ENCODE measurements at places on chromosomes 6 and 20. TPM values are rescaled to one million over a fixed set of nuclear protein-coding genes. Genes with fewer than 3 reads are reported as not detected.
A peak's percentile ranks its signal among the peaks of the same experiment; 100 is the strongest.

GRCh38 chr20:54231036-54231435, 23.1 kb downstream of the PFDN4 start:
- no peak for DNase-seq
- H3K4me1 ChIP-seq: no peaks in the 10 kb centered on the region
- no peak overlapping the region for H3K27ac ChIP-seq

GRCh38 chr6:69937402-69938136, 71.2 kb downstream of the COL19A1 start:
- no peaks in the 10 kb centered on the region for H3K36me3 ChIP-seq
- H3K27ac ChIP-seq: peak overlapping the region; percentile 15
- H3K4me1 ChIP-seq: peaks cover 10% of the 10 kb centered on the region
- H3K4me3 ChIP-seq: no peak overlapping the region
- no peak for DNase-seq

- no peak overlapping the region for H3K27ac ChIP-seq
- H3K36me3 ChIP-seq: no peaks in the 10 kb centered on the region
- no peaks in the 10 kb centered on the region for H3K27me3 ChIP-seq
- no peak overlapping the region for H3K4me3 ChIP-seq
These were observed 26.4 kb upstream of the MCM3 start for GRCh38 chr6:52310932-52311331.

DNA sequence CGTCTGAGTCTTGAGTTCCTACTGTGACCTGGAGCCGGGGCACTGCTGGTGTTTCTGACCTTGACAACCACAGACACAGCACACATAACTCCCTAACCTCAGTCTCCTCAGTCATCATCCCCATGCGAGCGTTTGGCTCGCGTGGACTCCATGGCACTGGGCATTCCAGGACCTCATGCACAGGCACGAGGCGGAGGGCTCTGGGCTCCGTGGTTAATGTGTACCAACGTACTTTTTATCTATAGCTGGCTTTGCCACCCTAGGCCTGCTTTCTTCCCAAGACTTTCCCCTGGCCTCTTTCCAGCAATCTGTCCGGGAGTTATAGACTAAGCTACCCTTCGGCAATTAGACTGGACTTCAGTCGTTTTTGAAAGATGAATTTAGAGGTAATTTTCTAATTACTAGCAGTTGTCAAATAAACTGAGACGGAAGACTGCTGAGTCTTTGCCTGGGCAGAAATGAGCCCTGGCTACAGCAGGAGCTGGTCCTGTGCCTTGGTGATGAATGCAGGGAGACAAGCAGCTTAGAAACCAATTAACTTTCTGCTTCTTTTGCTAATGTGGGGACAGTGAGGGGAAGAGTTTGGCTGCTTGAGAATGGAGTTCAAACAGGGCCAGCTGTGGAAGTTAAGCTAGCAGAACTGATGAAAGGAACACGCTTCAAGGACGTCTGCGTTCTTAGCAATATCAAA, 16.1 kb upstream of the CTCFL start:
- no peak for DNase-seq
- H3K4me1 ChIP-seq: no peaks in the 10 kb centered on the region
- no peaks in the 10 kb centered on the region for H3K36me3 ChIP-seq
- no peaks in the 10 kb centered on the region for H3K27me3 ChIP-seq
- no peak overlapping the region for H3K4me3 ChIP-seq
- no peak overlapping the region for H3K27ac ChIP-seq

GRCh38 chr20:63175038-63175895, 40.7 kb downstream of the YTHDF1 start:
- H3K4me3 ChIP-seq: no peak overlapping the region
- DNase-seq: no peak
- H3K4me1 ChIP-seq: peaks cover 31% of the 10 kb centered on the region
- no peak overlapping the region for H3K27ac ChIP-seq

The PROKR2 gene
- total RNA-seq: not detected

- H3K27me3 ChIP-seq: no peaks in the 10 kb centered on the region
- H3K36me3 ChIP-seq: no peaks in the 10 kb centered on the region
- no peak for DNase-seq
- H3K4me3 ChIP-seq: no peak overlapping the region
- H3K4me1 ChIP-seq: peaks cover 10% of the 10 kb centered on the region
- H3K27ac ChIP-seq: no peak overlapping the region
These were observed 120.4 kb downstream of the KHDC1L start for GRCh38 chr6:73104921-73105320.

DNA sequence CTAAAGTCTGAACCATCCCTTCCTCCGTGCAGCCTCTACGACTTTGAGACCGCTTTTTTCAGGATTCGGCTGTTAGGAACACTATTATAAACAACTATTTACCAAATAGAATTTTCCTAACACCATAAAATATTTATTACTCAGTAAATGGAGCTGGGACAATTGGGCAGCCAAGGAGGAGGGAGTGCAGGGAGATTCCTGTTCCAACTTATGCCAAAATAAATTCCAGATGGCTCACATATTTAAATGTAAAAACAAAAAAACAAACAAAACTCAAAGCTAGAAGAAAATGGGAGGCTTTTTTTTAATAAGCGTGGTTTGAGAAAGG, 48.1 kb downstream of the TCP11 start:
- DNase-seq: no peak
- no peak overlapping the region for H3K4me3 ChIP-seq
- peaks cover 7% of the 10 kb centered on the region for H3K36me3 ChIP-seq
- H3K4me1 ChIP-seq: peaks cover 89% of the 10 kb centered on the region

The TUBB1 gene
- total RNA-seq: not detected

The SPATS1 gene
- not detected for total RNA-seq

The ZBTB46 gene
- 9.9 TPM for total RNA-seq

The LST1 gene
- total RNA-seq: 37.9 TPM

GRCh38 chr20:62739581-62740285, 31.1 kb downstream of the NTSR1 start:
- H3K4me3 ChIP-seq: peak overlapping the region; percentile 34
- H3K4me1 ChIP-seq: no peaks in the 10 kb centered on the region
- no peaks in the 10 kb centered on the region for H3K36me3 ChIP-seq
- H3K27ac ChIP-seq: no peak overlapping the region
- DNase-seq: no peak

DNA sequence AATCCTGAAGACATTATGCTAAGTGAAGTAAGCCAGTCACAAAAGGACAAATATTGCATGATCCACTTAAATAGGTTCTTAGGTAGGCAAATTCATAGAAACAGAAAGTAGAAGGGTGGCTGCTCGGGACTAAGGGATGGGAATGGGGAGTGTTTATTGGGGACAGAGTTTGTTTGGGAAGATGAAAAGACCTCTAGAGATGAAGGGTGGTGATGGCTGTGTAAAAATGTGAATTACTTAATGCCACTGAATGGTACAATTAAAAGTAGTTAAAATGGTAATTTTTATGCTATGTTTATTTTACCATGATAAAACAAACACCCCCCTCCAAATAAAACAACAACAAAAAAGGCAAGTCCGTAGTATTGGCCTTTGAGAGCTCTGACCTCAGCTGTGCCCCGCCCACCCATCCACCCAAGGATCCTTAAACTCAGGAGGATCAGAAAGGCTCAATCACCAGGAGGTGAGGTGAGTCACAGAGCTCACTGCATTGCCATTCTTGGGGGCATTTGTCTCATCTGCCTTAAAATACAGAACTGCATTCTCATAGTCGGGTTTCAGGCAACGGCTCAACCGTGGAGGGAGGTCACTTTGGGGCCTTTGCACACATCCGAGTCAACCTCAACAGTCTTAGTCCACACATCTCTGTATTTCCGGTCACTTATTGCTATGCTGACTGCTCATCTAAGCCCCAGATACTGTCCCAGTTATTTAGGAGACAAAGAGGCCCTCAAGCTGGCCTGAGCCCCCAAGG, 96.7 kb downstream of the SLC22A23 start:
- H3K27me3 ChIP-seq: no peaks in the 10 kb centered on the region
- no peaks in the 10 kb centered on the region for H3K36me3 ChIP-seq
- DNase-seq: no peak
- no peak overlapping the region for H3K27ac ChIP-seq

GRCh38 chr6:168480481-168480880, 39.5 kb downstream of the SMOC2 start:
- H3K27ac ChIP-seq: no peak overlapping the region
- no peak overlapping the region for H3K4me3 ChIP-seq
- peaks cover 7% of the 10 kb centered on the region for H3K4me1 ChIP-seq

GRCh38 chr20:15378151-15378550, 1040.7 kb upstream of the FLRT3 start:
- H3K4me3 ChIP-seq: no peak overlapping the region
- no peaks in the 10 kb centered on the region for H3K27me3 ChIP-seq
- H3K27ac ChIP-seq: no peak overlapping the region
- no peaks in the 10 kb centered on the region for H3K4me1 ChIP-seq

- H3K27me3 ChIP-seq: no peaks in the 10 kb centered on the region
- H3K4me1 ChIP-seq: no peaks in the 10 kb centered on the region
- H3K36me3 ChIP-seq: no peaks in the 10 kb centered on the region
- H3K4me3 ChIP-seq: no peak overlapping the region
- DNase-seq: no peak
These were observed 297.3 kb upstream of the FLRT3 start for GRCh38 chr20:14634665-14635064.

DNA sequence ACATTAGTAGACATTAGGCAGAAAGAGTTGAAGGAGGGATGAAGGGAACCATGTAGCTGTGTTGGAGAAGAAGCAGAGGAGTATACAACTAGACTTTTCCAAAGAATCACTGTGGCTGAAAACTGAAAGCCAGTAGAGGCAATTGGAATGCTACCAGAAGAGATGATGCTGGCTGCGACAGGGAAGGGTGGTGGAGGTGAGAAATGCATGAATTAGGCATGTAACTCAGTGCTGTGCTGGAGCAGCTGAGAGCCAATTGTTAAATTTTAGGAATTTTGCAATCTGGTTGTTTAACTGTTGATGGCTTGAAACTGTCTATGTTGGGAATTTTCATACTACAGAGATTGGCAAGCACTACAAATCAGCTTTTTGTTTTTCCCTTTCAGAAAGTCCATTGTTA, 35.8 kb upstream of the SIRPG start:
- H3K27ac ChIP-seq: no peak overlapping the region
- H3K4me1 ChIP-seq: no peaks in the 10 kb centered on the region
- H3K36me3 ChIP-seq: no peaks in the 10 kb centered on the region
- no peak overlapping the region for H3K4me3 ChIP-seq

DNA sequence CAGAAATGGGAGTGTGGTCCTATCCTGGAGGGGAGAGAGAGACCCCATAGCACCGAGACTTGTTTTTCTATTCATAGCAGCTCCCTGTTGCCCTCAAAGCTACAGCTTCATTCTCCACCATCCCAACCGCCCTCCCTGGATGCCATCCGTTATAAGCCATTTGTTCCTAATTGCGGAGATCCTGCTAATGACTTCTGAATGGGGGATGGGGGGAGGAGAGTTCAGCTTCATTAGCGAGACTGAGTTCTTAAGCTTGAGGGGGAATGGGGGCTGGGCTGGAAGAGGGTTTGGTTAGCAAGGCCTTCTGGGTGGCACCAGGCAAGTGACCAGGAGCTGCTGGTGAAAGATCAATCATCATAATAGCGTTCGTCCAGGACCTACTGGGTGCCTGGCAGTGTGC, 27.1 kb downstream of the FOXP4 start:
- no peaks in the 10 kb centered on the region for H3K27me3 ChIP-seq
- H3K27ac ChIP-seq: no peak overlapping the region
- DNase-seq: no peak
- peaks cover 11% of the 10 kb centered on the region for H3K4me1 ChIP-seq

DNA sequence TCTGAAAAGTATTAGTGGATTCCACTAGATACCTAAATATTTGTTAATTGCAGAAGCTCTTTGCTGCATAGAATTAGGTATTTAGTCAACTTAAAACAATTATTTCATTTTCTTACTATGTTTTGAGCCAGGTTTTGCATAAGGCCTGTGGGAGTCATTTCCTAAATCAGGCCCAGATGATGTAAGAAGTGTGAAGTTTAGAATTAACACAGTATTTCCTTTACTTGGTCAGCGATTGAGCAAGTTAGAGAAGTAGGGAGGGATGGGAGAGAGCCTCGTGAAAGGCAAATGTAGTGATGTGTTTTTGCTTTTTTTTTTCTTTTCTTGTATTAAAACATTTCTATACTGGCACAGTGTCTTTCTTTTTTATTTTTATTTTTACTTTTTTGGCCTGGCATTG, 711.1 kb downstream of the HDGFL1 start:
- no peak for DNase-seq
- no peaks in the 10 kb centered on the region for H3K36me3 ChIP-seq
- H3K27me3 ChIP-seq: no peaks in the 10 kb centered on the region
- H3K4me3 ChIP-seq: no peak overlapping the region

GRCh38 chr6:86825436-86825835, 111.9 kb upstream of the HTR1E start:
- H3K27ac ChIP-seq: no peak overlapping the region
- DNase-seq: no peak
- no peak overlapping the region for H3K4me3 ChIP-seq

- no peak for DNase-seq
- no peaks in the 10 kb centered on the region for H3K36me3 ChIP-seq
- no peak overlapping the region for H3K27ac ChIP-seq
These were observed 37.2 kb downstream of the REV3L start for GRCh38 chr6:111445861-111446267.

DNA sequence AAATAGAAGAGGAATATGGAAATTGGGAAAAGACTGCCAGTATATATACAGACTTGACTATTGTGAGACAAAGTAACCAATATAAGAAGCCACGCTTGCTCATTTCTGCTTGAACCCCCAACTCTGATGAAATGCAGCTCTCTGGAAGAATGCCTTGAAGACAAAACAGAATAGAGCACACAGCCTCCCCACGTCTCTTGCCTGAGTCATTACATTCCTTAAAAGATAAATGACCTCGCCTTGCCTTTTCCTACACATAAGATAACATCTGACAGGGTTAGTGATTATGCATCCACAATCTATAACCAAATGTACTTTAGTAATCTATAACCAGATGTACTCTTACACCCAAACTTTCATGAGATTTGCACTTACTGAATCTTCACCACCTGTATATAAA, 141.1 kb upstream of the EEF1E1 start:
- H3K4me1 ChIP-seq: no peaks in the 10 kb centered on the region
- no peaks in the 10 kb centered on the region for H3K36me3 ChIP-seq
- no peak for DNase-seq
- H3K27ac ChIP-seq: no peak overlapping the region
- H3K27me3 ChIP-seq: no peaks in the 10 kb centered on the region

The TFEB gene
- 23.8 TPM for total RNA-seq

The IL17A gene
- total RNA-seq: not detected

The UST gene
- total RNA-seq: 24.2 TPM

The OARD1 gene
- 3.1 TPM for total RNA-seq

The OSTM1 gene
- 116 TPM for total RNA-seq

The ZNF133 gene
- 9.1 TPM for total RNA-seq

DNA sequence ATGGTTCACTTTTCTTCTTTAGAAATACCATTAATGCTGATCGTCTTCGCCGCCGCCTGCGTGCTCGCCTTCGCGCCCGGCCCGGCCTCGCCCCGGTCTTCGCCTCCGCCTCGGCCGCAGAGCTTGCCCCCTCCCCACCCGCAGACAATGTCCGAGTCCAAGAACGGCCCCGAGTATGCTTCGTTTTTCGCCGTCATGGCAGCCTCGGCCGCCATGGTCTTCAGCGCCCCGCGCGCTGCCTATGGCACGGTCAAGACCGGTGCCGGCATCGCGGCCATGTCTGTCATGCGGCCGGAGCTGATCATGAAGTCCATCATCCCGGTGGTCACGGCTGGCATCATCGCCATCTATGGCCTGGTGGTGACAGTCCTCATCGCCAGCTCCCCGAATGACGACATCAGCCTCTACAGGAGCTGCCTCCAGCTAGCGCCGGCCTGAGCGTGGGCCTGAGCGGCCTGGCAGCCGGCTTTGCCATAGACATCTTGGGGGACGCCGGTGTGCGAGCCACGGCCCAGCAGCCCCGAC, 4.8 kb upstream of the PRPH2 start:
- no peaks in the 10 kb centered on the region for H3K36me3 ChIP-seq
- peak overlapping the region; percentile 75 for H3K4me3 ChIP-seq
- H3K4me1 ChIP-seq: peaks cover 5% of the 10 kb centered on the region
- peak overlapping the region; percentile 61 for H3K27ac ChIP-seq

GRCh38 chr20:4261333-4262284, 246.3 kb upstream of the RNF24 start:
- H3K4me1 ChIP-seq: no peaks in the 10 kb centered on the region
- H3K27ac ChIP-seq: no peak overlapping the region
- no peak for DNase-seq
- no peaks in the 10 kb centered on the region for H3K36me3 ChIP-seq
